Stimulated activated CD4-positive, alpha-beta T cell treated with anti-CD3 and anti-CD28 coated beads, Interleukin-15, amount 100 ng/mL, for 1 hour (primary cell): ENCODE measurements at places on chromosomes 12 and 14.

GRCh38 chr14:59018978-59019377 is 169.5 kb upstream of the DAAM1 start:
- no peak for DNase-seq

DNA sequence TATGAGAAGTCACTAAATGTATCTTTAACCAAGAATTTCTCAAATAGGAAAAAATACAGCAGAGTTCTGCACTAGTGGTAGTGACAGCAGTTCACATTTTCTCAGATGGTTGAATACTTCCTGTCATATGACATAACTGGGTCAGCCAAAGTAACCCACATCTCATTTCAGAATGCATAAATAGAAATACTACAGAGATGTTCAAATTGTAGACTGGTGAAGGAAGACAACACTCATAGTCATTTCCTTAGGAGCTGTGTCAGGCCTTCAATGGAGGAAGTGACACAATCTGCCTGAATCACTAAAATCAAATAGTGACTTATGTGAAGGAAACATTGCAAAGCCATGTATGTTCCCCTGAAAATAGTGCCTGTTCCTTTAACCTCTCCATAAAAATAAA is 32.4 kb downstream of the FERMT2 start:
- DNase-seq: no peak

DNA sequence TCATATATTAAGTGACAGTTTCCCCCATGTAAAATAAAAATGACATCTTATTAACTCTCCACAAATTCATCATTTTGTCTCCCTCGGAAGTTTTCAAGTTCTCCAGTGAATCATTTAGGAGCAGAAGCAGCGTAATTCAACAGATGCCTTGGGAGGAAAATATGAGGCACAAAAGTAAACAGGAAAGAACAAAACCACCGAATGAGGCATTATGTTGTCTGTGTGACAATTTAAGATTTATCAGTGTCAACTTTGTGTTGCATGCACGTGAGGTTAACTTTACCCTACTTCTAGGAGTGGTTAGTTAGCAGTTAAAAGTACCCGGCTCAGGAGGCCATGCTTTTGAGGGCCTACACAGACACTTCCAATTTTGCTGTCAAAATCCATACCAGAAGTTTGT is 258.6 kb downstream of the IPO8 start:
- no peak for DNase-seq

- no peak for DNase-seq
Observed at GRCh38 chr12:30687265-30687986, 8.2 kb downstream of the IPO8 start.

- DNase-seq: no peak
Observed at GRCh38 chr14:81023095-81023710, 67.8 kb downstream of the TSHR start.

DNA sequence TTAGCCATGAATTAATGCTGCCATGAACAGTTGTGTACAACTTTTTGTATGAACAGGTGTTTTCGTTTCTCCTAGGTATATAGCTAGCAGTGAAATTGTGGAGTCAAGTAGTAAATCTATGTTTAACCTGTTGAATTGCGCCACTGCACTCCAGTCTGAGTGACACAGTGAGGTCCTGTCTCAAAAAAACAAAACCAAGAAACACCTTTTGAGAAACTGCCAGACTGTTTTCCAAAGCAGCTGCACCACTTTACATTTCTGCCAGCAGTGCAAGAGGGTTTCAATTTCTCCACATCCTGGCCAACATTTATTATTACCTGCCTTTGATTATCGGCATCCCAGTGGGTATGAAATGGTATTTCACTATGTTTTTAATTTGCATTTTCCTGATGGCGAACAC is 3.3 kb upstream of the PLEKHG3 start:
- no peak for DNase-seq

DNA sequence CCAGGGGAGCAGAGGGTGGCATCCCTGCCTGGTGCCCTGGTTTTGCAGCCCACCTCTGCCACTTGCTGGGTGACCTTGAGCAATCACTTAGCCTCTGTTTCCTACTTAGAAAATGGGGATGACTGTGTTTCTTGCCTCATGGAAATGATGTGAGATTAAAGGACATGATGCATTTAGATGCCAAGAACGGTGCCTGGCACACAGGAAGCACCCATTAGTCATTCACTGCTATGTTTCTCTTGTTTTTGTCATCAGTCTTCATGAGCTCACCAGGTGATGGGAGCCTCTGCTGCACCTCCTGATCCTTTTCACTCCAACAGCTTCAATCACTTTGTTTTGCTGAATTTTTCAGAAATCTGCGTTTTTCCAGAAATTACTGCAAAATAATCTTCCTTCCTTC is 23.6 kb upstream of the ATF1 start:
- DNase-seq: no peak
